AG04450 (cell line): ENCODE measurements at places on chromosomes 1 and 21.

DNA sequence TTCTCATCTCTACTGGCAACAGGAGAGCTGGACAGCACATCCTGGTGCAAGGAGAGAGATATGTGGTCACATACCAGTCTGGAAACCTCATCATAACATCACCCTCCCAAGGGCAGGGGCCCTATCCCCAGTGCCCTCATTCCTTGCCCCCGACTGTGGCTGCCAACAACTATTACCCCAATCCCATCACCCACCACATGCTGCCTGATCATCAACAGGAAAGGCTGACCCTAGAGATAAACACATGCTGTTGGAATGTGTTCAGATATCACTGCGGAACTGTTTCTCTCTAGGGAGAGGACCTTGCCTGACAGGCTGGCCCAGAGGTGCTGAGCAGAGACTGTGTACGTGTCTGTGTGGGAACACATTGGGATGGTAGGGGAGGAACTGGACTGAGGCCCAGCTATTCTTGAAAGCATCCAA is 4.5 kb upstream of the INKA2 start:
- no peak for DNase-seq

- no peak for DNase-seq
Observed at GRCh38 chr21:42539931-42540343, 26.3 kb downstream of the SLC37A1 start.

GRCh38 chr1:173666646-173667045 is 3.0 kb downstream of the ANKRD45 start:
- no peak for DNase-seq

DNA sequence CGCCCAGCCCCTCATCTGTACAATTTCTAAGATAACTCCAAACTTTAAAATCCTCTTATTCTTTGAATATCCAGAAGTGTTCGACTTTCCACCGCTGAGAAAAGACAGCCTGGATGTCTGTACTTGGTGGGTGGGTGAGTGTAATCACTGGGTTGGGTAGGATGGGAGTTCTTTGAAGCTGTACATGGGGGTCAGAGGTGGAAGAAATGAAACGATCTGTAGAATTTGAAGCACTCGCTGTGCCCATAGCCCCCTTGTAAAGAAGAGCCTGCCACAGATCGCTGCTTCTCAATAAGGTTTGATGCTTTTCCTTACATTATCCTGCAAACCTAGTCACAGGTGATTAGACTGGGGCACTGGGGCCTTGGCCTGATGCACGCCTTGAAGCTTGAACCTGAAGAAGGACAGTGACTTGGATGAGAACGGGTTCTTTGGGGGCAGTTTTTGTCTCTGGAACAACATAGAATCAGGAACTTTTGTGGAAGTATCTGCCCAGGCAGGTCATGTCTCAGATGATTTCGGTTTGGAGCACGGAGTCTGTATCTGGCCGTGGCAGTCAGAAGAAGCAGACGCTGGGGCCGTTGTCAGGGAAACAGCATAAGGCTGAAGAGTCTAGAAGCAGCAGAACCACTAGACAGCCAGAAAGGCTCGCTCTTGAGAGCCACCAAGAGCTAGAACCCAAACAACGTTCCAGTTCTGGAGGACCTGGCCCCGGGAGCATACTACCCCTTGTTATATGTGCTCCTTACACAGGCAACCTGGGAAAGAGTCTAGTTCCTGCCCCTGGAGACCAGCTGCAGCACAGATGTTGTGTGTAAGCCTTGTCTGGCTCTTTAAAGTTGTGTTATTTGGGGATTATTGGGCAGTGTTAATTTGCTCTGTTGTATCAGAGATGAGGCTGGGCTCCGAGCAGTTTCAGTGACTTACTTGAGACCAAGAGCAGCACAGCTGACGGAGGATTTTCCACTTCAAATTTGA is 45.1 kb upstream of the SCCPDH start:
- no peak for DNase-seq

DNA sequence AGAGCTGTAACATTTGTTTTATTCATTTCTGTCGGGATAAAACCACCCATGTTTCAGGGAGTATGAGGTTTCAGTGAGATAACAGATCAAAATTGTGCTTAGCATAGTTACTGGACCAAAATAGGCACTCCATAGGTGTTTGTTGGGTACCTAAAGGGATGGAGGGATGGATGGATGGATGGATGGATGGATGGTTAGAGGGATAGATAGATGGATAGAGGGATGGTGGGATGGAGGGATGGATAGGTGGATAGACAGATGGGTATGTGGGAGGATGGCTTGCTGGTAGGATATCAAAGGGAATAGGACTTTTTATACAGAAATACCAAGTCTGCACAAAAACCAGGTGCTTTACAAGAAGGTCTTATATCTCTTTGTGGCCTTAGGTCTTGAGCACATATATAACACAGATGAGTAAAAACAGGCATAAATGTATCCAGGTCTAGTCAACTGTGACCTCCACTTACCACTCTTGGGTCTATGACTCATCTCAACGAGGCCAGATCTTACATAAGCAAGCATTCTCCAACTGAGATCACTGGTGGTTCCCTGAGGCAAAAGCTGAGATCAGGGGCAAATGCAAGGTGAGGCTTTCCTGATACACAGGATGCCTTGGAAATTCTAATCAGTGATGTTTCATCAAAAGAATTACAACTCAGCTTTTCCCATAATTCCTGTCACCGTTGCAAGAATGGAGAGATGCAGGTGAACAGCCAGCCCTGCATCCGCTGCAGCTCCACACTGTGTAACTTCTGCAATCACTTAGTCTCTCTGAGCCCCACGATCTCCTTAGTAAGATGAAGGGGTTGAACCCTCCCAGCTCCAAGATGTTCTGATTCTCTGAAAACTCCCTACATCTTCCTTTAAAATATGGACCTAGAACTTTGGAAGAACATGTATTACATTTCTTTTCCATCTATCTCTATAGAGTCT is 32.0 kb downstream of the PTAFR start:
- DNase-seq, result no peak

GRCh38 chr1:112674986-112675727 is 698 bp downstream of the MOV10 start:
- DNase-seq, result no peak

DNA sequence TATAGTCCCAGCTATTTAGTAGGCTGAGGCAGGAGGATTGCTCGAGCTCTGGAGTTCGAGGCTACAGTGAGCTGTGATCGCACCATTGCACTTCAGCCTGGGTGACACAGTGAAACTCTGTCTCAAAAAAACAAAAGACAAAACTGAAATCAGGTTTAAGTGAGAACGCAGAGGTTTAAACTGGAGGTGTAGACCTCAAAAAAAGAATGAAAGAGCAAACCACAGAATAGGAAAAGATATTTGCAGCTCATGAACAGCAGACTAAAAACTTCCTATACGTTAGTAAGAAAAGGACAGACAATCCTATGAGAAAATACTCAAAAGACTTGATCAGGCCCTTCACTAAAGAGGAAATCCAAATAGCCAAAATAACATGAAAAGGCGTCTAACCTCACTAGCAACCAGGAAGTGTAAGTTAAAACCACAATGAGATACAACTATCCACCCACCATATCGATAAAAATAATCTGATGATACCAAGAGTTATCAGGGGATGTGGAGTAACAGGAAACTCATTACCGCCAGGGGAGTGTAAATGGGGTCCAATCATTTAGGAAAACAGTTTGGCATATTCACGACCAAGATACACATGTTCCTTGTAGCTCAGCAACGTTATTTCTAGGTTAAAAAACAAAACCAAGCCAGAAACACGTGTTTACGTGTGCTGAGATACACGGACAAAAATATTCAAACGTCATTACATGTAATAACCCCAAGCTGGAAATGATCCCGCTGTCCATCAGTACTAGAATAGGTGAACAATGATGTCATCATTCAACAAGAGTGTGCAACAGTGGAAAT is 9.8 kb downstream of the TNFRSF9 start:
- DNase-seq, result no peak

DNA sequence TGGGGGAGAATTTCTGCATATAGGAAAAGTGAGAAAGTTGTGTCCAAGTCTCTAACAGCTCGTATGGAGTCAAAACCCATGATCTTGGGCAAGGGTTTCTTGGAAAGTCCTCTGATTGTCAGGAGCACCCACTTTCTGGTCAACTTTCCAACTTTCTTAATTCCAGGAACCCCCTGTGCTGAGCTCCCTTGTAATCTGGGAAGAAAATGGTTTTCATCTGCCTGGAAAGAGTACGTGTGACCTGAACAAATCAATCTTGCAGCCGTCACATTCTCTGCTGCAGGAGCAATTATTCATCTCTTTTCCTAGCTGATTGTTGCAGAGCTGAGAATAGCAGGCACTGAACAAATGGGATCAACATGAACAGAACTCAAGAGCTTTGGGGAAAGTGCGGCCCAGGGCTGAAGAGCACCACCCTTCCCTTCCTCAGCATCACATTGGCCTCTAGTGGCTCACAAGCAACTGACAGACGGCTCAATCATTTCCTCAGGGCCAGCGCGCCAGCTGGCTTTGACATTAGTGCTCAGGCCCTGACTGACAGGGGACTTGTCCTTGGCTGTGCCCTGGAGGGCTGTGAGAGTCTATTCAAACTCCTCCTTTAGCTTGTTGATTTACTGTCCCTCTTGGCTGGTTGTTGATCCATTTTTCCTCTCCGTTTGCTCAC is 295.2 kb downstream of the HLX start:
- DNase-seq, result no peak

DNA sequence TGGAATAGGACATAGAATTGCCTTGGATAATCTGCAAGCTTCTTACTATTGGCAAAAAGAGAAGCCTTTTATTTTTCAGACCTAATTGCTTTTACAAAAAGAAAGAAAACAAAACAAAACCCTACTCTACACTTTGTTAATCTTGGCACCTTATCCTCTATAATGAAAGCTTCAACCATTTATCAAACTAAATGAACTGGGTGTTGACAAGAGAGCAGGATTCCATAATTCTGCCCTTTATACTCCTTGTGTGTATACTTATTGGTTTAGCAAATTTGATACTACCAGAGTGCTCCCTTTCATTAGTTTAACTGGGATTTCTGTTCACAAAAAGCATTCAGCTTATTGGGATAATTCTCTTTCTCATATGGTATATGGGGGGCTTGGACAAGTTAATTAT is 3.0 kb upstream of the TMCC2 start:
- DNase-seq, result no peak

DNA sequence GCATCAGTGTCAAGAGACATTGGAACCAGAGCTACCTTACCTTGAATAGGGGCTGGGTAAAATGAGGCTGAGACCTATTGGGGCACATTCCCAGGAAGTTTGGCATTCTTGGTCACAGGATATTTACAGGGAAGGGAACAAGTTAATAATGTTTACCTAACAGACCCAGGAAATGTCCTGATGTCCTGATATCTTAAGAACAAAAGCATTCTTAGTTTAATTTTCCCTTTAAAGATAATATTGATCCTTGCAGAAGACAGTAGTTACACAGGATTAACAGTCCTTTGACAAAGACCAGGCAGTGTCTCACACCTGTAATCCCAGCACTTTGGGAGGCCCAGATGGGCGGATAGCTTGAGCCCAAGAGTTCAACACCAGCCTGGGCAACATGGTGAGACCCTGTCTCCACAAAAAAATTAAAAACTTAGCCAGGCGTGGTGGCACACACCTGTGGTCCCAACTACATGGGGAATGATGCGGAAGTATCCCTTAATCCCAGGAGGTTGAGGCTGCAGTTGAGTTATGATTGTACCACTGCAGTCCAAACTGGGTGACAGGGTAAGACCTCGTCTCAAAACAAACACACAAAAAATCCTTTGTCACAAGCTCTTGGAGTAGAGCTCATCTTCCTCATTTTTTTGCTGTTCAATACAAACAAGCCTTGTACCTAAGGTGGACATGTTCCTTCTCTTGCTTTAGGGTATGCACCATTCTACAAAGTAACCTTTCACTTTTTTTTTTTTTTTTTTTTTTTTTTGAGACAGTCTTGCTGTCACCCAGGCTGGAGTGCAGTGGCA is 1.3 kb upstream of the TOMM20 start:
- DNase-seq, result no peak

GRCh38 chr1:11929849-11930248 is 3.6 kb upstream of the KIAA2013 start:
- no peak for DNase-seq

DNA sequence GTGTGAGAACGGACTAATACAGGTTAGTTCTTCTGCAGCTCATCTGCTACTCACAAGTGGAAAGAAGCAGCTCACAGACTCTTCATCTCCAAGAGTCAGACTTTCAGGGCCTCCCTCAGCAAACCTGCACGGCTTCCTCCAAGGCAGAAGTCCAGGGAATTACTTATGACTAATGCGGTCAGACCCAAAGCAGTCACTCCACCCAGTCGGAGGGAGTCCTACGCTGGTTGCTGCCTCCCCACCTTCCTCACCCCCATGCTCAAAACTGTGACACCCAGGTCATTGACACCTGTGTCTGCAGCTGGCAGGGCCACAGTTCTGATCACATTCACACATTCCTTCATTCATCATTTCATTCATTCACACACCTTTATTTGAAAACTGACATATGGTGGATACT is 38.4 kb upstream of the PRDM2 start:
- no peak for DNase-seq

DNA sequence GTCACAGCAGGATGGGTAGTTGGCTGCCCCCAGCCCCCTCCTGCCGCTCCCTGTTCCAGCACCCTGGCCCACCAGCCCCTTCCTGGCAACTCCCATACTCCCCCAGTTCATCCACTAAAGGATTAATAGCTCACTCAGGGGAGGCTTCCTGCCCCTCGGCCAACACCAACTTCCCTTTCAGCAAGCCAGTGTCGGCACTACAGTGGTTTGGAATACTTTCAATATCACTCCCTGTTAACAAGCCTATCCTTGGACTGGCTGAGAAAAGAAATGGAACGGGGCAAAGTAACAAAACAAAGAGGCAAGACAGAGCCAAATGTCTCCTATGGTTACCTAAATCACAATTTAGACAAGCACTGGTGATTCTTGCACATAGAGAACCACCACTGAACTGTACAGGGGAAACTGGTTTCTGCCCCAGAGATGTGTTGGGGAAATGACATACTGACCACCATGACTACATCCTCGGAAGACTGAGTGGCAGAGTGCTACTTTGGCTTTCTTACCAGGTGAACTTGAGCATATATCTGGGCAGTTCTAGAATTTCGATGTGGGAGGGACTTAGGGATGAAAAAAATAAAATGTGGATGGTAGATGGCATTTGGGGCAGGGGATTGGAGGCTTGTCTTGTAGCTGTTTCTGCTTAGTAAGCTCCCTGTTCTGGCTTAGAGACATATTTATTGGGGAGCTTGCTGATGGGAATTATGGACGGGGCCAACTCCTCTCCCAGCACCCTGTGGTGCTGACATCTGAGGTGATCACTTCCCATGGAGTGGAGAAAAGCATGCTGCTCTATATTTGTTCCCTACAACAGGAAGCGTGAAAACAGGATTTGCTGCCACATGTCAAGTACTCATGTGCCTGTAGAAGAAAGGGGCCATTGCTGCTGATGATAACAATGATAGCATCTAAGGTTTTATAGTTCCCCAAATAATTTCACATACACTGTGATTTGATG is 7.1 kb upstream of the CAPN2 start:
- no peak for DNase-seq
